WTC11 (cell line): ENCODE measurements at places on chromosomes 16 and 17. TPM values are rescaled to one million over a fixed set of nuclear protein-coding genes. Genes with fewer than 3 reads are reported as not detected.

DNA sequence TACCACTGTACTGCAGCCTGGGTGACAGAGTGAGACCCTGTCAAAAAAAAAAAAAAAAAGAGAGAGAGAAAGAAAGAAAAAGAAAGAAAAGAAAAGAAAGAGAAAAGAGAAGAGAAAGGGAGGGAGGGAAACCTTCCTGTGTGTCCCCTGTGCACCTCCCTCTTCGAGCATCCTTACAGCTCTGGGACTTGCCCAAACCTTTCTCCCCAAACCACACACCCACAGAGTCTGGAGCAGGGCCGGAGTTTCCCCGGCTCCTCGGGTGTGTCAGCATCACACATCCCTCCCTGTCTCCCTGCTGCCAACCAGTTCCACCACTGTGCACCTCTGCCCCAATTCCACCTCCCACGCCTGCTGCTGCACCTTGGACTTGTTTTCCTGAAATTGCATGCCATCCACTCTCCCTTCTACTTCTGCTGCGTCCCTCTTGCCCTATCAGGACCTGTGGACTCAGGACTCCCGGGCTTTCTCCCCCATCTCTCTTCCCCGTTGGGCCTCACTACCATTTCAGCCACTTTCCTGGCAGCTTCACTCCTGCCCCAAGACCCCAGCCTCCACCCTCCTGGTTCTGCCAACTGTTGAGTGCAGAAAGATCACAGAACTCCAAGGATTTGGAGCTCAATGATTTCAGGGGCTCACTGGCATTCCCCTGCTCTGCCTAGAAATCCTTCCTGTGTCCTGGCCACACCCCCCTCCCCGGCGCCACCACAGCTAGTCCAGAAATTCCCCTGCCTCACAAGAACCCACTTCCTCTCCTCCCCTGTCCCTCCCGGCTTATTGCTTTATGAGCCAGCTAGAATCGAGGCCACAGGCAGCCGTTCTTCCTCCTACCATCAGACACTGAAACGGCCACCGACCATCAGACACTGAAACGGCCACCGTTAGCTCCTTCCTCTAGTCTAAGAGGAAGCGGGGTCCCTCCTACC lies 3.7 kb upstream of the CDK3 start:
- no peak for DNase-seq

The CCDC200 gene
- total RNA-seq, result not detected in 3 replicates

The COX10 gene
- 16.7 to 22.0 TPM (median 16.9 TPM) in 3 replicates for total RNA-seq

- no peak for DNase-seq
Measured at GRCh38 chr17:28499364-28499664, 6.8 kb upstream of the FOXN1 start.

The LGALS9C gene
- total RNA-seq, result not detected in 3 replicates

GRCh38 chr16:89434490-89434889 lies 55.9 kb downstream of the ANKRD11 start:
- DNase-seq, result no peak

- no peak for DNase-seq
Measured at GRCh38 chr16:10103118-10103517, 79.1 kb downstream of the GRIN2A start.

DNA sequence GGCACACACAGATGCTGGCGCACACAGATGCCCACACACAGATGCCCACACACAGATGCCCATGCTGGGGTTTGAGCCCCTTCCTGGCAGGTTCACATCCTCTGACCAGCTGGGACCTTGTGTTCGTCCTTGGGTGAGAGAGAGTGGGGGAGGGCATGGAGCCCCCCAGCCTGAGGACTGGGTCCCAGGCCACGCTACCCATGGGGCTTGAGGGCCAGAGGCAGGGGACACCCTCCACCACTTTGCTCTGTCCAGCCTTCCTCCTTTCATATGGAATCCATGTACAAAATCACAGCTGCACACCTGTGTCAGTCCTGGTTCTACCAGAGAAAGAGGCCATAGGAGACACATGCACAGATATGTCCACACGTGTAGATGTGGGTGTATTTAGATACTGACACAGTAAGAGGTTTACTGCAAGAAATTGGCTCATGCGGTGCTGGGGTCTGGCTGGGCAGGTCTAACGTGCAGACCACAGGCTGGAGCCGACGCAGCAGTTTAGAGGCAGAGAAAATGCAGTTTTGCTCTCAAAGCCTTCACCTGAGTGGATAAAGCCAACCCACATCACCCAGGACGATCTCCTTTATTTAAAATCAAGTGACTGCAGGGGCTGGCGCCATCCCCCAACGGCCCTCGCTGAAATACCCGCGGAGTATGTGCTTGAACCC lies 10.8 kb downstream of the SLC22A31 start:
- no peak for DNase-seq

- no peak for DNase-seq
Measured at GRCh38 chr17:27446569-27447301, 9.5 kb upstream of the KSR1 start.

DNA sequence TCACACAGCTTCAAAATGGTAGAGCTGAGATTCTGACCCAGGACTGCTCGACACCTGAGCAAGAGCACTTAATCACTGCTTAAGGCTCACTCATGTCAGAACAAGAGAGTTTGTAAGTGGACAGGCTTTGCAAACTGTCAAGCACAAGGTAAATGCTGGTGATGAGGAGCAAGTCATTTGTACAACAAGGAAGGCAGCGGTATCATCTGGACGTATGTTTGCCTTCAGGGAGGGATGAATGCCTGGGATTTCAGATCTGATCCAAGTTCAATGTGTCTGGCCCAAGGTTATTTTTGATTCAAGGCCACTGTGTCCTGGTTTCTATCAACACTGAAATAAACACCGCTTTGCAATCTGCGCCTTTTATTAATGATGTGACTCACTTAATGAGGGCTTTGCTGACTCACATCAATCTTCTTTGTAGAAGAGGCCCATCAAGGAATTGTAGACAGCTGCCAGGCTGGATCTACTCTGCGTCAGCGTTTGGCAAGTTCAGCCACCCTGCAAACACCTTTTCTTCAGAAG lies 174.4 kb upstream of the HS3ST3A1 start:
- no peak for DNase-seq

DNA sequence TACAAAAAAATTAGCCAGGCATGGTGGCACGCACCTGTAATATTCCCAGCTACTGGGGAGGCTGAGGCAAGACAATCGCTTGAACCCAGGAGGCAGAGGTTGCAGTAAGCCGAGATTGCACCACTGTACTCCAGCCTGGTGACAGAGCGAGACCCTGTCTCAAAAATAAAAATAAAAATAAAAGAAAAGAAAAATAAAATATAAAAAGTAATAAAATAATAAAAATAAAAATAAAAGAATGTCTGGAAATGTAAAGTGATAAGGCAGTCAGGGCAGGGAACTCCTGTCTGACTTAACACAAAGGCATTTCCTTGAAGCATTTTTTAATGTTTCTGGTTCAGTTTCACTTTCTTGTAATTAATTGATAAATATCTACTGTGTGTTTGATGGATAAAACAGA lies 34.7 kb upstream of the DNAJA2 start:
- DNase-seq, result no peak

- DNase-seq, result no peak
Measured at GRCh38 chr16:53817117-53817755, 113.3 kb downstream of the FTO start.

DNA sequence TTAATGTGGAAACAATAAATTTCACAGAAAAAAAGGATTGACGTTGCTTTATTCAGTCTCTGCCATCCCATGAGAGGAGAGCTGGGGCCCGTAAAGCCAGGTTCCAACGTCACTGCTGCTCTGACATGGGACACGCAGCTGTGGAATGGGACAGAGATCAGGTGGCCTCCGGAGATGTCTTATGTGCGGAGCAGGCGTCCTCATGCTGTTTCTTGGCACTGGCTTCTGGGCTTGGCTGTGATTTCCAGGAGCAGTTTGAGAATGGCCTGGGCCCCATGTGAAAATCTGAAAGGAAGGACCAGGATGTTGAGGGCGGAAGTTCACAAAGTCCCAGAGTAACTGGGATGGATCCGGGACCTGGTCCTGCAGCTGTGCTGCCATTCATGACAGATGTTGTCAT lies 32.4 kb downstream of the NDEL1 start:
- DNase-seq, result no peak

DNA sequence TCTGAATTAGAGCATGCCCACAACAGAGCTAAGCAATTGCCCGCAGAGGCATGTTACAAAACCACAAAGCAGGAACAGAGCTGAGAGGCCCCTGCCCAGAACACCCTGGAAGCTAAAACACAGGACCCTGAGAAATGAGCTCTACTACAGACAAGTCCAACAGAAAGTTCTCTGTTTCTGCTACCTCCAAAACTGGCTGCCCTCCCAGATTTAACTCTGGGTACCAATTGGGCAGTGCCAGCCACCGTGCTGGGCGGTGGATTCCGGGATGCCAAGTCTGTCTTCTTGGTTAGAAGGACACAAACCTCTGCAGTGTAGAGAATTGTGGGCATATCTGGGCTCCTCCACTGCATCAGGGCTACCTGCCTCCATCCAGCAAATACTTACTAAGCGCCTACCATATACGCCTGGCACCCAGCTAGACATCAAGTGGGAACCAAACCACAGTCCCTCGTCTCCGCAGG lies 1.0 kb downstream of the CMTM4 start:
- DNase-seq, result no peak

The PRR29 gene
- total RNA-seq, result 0.64 to 1.1 TPM (median 0.85 TPM) in 3 replicates

DNA sequence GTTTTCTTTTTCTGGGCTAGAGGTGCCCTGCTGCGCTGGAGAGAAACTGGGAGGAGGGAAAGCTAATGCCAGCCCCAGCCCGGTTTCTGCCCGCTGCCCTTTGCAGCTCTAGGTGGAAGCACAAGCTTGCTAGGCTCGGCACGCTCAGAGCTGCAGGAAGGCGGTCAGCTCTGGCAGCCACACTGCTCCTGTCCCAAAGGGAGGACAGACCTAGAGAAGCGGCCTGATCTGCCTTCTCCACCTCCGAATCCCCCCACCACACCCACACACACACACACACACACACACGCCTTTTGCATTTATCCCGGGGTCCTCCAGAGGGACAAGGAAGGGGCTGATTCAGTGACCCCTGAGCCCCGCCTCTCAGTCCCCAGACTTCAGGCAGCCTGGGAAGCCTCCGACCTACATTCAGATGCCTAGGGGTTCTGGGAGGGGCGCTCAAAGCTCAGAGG lies 418.1 kb downstream of the SOX9 start:
- peak; percentile 52 for DNase-seq

- DNase-seq, result no peak
Measured at GRCh38 chr17:27564463-27564862, 66.5 kb upstream of the LGALS9 start.

GRCh38 chr17:67488161-67488560 lies 111.1 kb downstream of the PITPNC1 start:
- DNase-seq, result no peak

DNA sequence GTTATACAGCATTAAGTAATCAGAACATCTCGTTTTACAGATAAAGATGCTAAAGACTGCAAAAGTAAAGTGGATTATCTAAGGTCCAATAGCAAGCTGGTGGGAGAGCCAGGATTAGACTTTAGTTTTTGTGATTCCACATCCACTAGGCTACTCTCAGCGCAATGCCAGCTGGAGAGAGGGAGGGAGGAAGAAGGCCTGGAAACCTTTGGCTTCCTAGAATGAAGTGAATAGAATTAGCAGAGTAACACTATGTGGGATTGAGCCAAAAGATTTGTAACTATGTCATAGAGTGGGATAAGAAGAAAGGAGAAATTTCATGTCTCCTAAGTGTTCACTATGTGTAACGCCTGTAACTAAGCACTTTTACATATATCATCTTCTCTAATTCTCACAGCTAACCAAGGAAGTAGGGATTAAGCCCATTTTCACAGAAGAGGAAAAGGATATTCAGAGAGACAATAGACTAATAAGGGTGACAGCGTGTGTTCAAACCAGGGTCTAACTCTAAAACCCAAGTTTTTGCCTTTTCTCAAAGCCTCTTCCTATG lies 25.4 kb upstream of the NSRP1 start:
- DNase-seq, result no peak

- DNase-seq, result no peak
Measured at GRCh38 chr16:11234884-11235702, 20.9 kb downstream of the SOCS1 start.

GRCh38 chr17:7589891-7590691 lies at the start of gene SOX15:
Gene SOX15 (minus strand): TSS chr17:7590094. CDS start chr17:7589676, 418 bp downstream.
- peak; percentile 71 for DNase-seq

- DNase-seq, result no peak
Measured at GRCh38 chr16:67120025-67120424, 10.3 kb downstream of the PHAF1 start.

DNA sequence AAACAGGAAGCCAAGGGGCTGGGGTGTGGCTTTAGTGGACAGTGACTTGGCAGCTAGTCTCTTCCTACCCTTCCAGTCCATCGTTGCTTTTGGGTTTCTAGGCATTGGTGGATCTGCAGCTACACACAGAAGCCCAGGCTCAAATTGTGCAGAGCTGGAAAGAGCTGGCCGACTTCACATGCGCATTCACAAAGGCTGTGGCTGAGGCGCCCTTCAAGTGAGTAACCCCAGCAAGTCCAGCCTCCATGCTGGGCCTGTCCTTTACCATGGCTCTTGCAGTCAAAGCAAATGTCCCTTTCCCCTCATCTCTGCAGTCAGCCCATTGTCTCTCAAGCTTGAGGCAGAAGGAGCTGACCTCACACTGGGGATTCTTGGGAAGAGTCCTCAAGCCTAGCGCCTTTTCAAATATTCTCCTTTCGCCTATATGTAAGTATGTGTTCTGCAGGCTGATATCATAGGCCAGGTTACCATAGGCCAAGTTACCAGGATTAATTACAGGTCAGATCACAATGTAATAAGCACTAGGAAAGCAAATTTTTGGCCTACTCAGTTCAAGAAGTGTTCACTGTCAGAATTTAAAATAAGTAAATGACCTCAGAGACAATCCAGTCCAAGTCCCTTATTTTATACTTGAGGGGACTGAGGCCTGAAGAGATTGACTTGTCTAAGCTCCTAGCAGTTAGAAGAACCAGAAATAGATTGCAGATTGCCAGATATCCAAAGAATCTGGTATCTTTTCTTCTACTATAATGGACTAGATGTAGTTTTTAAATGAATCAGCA lies 6.5 kb downstream of the EME1 start:
- no peak for DNase-seq
